ENCODE measurements at places on chromosomes 4 and X.

- DNase-seq = no peak
Observed at GRCh38 chr4:131304686-131305085, 1844.4 kb upstream of the PCDH10 start.

GRCh38 chr4:121597346-121597934 lies 99.3 kb downstream of the ANXA5 start:
- peak; percentile 21 for DNase-seq

- no peak for DNase-seq
Observed at GRCh38 chr4:24672880-24673279, 88.5 kb upstream of the DHX15 start.

- DNase-seq = no peak
Observed at GRCh38 chr4:122086338-122087065, 65.6 kb upstream of the BLTP1 start.

GRCh38 chr4:84846985-84847384 lies 119.5 kb downstream of the WDFY3 start:
- no peak for DNase-seq

DNA sequence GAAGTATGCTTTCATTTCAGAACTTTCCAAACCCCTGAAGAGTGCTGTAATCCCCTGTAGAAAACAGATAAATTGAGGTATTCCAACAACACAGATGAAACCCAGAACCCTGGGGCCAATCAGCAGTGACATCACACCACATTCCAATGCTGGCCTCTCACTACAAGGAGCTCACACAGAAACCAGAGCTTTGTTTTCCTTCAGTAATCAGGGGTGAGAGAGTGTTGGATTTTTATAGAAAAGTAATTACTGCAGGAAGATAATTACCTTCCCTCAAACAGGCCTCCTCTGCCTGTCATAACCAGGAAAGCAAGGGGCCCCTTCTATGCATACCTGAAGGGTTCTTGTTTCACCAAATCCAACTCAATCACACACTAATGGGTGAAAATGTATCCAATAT lies 246.2 kb downstream of the SCFD2 start:
- peak; percentile 77 for DNase-seq

DNA sequence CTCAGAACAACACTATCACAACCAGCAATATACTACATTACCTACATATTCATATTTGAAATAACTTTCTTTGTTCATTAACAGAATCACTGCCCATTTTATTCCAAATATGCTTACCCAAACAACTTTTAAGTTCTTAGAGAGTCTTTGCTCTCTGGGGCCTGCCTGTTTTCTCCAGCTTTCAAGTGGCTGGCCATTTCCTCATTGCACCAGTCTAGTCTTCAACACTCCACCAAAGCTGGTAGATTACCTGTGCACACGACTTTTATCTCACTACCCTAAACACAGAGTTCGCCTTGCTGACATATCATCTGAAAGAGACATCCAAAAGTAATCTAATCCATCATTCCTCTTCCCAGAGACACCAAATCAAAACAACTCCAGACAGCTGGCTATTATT lies 66.2 kb downstream of the PRDM5 start:
- no peak for DNase-seq

- DNase-seq = no peak
Observed at GRCh38 chr4:94577136-94577535, 125.4 kb downstream of the PDLIM5 start.

GRCh38 chr4:139969635-139970266 lies 184.2 kb downstream of the MAML3 start:
- no peak for DNase-seq

DNA sequence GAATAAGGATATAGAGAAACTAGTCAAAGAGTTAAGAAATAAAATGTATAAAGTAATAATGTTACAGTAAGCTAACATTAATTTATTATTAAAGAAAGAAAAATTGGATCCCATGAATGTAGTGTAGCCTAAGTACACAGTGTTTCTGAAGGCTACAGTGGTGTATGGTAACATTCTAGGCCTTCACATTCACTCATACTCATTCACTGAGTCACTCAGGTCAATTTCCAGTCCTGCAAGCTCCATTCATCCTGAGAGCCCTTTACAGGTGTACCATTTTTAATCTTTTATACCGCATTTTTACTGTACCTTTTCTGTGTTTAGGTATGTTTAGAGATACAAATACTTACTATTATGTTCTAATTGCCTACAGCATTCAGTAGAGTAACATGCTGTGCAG lies 120.6 kb upstream of the AGA start:
- DNase-seq = no peak

DNA sequence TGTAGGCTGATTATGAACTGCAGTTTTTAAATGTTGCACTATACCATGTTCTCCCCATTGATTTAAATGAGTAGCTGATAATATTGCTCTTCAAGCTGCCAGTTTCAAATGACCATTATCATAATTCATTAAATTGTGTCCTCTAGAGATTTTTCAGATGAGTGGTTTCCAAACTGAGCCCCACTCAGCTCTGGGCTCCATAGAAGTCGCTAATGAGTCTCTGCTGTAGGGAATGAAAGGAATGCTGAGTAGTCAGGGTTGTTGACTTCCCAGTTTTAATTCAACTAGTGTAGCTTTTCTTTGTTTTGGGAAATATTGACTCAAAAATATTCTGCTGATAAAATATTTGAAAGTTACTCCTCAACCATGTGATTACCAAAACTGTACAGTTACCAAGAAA lies 1081.1 kb downstream of the ARAP2 start:
- DNase-seq = no peak

DNA sequence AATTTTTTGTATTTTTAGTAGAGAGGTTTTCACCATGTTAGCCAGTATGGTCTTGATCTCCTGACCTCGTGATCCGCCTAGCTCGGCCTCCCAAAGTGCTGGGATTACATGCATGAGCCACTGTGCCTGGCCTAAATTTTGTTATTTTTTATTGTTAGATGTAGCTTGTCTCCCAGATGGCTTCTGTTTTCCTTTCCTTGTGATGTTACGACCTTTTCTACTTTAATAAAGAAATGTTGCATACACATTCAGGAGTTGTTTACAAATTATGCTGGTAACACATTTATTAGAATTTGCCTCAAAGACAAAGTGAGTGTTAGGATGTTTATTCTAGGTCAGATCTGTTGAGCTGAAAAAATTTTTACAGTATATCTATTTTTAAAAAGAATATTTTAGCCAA lies 18.4 kb downstream of the PDLIM5 start:
- DNase-seq = no peak

GRCh38 chrX:130594453-130594916 lies 192.7 kb downstream of the RBMX2 start:
- DNase-seq = no peak

DNA sequence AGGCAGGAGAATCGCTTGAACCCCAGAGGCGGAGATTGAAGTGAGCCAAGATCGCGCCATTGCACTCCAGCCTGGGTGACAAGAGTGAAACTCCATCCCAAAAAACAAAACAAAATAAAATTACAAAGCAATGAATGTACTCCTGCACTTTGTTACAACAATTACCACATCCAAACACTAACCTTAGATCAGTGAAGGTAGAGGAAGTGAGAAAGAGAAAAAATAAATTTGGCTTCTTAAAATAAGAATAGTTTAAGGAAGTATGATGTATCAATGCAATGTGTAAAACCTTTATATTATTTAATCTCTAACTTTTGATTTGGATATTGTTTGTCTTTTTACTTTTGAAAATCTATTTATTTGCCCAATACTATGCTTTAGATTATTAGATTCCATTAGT lies 21.7 kb upstream of the CSN1S1 start:
- DNase-seq = no peak

DNA sequence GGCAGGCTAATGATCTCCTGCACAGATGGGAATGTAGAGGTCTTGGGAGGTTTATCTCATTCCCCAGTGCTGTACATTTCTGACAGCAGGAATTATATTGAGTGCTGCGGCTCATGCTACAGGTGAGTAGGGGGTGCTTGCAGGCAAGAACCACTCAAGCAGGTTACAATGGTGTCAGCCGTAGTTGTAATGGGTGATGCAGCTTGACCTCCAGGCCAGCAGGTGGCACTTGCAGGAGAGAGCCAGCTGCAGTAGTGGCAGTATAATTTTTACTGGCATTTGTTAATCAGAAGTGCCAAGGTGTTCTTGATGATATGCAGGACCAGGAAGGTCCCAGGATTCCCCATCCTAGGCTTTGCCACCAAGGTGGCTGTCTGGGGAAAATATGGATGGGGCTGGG lies 759.6 kb upstream of the NDST4 start:
- DNase-seq = no peak

GRCh38 chr4:81165861-81166430 lies 49.1 kb downstream of the PRKG2 start:
- DNase-seq = peak; percentile 81

DNA sequence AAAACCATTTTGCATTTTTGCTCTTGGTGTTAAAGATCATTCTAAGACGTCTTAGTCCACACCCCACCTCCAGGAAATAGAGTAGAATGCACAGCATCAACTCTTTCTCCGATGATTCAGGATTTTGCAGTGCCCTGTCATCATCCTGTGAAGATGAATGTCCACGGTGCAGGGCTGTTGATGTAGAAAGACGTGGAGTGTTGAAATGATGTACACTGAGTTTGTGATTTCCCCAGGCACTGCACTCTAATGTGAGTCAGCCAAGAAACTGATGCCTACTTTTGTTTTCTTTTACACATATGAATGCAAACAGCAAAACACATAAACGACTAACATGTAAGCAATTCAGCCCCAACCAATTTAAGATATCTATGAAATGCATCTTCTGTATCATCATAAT lies 10.5 kb downstream of the LGI2 start:
- DNase-seq = peak; percentile 32

DNA sequence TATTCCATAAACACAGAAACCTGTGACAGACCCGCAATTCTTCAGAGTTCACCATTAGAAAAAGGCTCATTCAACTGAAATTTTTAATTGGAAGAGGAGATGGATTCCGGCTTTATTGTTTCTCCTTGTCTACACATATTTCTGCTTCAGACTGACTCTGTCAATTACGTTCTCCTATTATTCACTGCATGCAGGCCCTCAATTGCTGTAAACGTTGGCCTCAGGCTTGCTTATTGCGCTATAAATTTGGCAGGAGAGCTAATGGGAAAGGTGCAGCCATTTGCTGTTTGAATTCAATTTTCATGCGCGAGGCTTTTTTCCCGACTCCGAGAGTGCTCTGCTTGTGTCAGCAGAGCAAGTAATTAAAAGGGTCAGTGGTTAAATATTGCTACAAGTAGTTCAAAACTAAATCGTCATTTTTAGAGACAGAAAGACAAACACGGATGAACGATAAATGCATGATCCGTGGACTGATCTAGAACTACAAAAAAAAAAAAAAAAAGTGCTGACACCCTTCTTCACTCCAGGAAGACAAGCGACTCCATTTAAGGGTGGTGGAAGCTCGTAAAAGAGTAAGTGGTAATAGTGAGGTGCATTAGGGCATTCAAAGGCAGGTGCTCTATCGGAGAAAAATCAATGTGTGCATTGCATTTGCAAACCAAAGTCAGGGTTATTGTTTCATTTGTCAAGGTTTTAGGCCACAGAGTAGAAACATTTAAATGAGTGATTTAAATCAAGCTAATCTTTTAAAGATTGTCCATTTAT lies 841.6 kb upstream of the FRG1 start:
- no peak for DNase-seq

GRCh38 chr4:5166377-5166776 lies 115.1 kb downstream of the STK32B start:
- DNase-seq = no peak

DNA sequence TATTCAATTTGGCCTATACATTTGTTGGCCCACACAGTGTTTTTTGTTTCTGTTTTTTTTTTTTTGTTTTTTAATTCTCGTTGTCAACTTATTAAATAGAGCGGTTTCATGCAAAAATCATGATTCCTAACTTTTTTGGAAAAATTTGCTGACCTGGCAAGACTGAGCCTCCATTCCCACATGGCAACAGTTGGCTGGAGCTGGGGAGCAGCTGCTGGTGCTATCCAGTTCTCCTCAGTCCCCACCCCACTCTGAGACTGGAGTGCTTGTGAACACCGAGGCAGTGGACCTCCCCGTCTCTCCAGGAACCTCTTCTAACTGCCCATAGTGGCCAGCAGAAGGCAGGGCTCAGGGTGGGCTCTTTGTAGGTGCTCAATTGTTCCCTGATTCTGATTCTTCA lies 95.7 kb upstream of the OTUD4 start:
- DNase-seq = no peak

DNA sequence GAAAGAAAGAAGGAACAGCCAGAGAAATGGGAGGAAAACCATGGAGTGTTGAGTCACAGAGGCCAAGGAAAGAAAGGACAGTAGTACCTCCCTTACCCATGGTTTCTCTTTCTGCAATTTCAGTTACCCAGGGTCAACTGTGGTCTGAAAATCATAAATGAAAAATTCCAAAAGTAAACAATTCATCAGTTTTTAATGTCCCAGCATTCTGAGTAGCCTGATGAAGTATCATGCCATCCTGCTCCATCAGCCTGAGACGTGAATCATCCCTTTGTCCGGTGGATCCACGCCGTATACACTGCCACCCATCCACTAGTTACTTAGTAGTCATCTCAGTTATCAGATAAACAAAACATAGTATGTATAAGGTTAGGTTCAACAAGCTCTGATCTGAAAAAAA lies 114.2 kb downstream of the COMMD8 start:
- no peak for DNase-seq

DNA sequence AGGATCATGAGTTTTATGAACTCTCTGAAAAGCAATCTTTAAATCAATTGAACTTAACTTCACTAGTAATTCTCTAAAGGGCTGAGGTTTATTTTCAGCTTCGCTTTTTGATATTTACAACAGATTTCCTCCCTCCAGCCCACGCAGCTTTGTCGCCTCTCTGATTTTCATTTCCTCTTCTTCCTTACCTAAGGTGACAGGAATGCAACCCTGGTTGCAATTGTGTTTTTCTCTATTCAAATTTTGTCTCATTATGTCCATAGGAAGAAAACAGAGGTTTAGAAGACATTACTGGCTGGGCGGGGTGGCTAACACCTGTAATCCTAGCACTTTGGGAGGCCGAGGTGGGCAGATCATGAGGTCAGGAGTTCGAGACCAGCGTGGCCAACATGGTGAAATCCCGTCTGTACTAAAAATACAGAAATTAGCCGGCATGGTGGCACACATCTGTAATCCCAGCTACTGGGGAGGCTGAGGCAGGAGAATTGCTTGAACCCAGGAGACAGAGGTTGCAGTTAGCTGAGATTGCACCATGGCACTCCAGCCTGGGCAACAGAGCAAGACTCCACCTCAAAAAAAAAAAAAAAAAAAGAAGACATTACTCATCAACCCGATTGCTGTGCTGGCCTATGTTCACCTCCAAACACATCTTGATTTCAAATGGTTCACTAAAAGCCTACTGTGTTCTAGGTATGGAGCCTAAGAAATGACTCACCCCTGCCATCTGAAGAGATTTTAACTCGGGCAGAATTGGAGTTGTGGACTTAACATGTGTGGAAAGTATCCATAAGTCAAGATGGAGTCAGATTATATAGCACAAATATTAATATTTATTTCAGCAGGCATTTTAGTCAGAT lies 36.8 kb downstream of the VSIG4 start:
- DNase-seq = no peak

DNA sequence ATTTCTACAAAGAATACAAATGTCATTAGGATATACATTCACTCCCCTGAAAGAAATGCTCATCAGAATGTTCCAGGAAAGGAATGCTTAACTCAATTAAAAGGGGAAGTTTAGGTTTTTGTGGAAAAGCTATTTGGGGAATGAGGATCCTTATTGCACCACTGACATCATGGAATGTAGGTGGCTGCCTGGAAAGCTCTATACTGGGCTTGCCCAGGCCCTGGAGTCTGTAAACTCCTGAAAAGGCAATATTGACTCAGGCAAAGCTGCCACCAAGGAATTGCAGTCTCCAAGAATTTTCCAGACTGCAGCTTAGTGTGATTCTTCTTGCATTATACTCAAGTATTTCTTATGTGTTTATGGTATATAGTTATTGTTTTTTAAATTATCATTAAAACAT lies 15.7 kb downstream of the DAPP1 start:
- DNase-seq = no peak

- DNase-seq = no peak
Observed at GRCh38 chr4:68951806-68952585, 392 bp upstream of the UGT2A3 start.
